ENCODE measurements at places on chromosomes 16 and 17.

- DNase-seq, result no peak
Observed at GRCh38 chr17:3689262-3690093, 6.5 kb downstream of the P2RX5 start.

DNA sequence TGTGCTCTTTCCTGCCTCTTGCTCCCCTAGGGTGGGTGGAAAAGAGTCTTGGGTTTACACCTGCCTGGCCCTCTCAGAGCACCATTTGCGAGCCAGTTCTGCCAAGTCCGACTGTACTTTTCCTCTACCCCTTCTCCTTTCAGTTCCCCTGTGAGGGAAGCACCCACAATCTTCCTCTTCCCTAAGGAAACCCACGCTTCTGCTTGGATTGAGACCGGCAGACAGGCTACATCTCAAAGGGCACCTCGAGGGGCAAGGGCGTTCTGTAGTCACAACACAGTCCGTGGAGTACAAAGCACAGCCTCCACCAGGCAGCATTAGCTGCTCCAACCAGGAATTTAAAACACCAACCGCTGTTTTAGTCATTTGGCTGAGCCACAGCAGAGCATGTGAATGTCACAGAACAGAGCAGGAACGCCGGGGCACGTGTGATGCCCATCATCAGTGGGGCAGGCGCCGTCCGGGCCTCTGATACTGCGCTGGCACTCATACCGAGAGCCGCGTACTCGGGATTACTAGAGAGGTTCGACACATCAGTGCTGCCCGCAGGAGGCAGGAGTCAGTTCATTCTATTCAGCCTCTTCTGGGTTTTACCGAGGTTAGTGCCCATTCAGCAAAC lies 13.7 kb upstream of the MNT start:
- DNase-seq, result no peak

- DNase-seq, result peak; percentile 78
Observed at GRCh38 chr17:41695954-41696757, 7.5 kb downstream of the EIF1 start.

- DNase-seq, result no peak
Observed at GRCh38 chr17:4896332-4897197, 2.8 kb upstream of the C17orf107 start.

DNA sequence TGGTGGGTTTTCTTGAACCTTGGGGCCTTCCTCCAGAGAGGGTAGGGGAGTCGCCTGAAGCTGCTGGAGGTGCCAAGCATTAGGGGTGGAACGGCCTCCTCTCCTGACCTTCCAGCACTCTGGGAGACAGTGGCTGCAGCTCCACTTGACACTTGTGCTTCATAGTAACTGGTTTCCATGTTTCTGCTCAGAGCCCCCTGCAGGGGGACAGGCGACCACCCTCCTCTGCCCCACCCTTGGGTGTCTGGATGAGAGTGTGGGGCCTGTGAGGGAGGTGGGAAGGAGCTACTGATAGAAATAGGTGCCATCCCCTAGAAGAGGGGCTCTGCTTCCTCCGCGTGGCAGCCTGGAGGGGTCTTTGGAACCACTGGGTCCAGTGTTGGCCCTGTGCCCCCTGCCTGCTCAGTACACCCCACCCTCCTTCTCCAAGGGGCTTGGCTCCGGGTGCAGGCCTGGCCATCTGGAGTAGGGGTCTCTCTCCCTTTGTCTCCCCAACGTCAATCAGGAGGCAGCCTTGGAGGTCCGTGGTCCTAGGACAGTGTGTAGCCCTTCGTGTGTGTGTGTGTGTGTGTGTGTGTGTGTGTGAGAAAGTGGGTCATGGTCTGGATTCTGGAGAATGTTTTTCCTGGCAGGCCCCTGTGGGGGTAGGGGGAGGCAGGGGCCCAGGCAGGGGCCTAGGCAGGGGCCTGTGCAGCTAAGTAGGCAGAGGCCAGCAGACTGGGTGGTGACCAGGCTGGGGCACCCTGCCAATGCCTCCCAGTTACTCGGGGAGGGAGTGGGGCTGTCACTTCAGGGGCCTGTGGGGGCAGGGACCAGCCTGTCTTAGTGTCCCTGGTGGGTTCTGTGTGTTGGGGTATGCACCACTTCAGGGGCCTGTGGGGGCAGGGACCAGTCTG lies 4.9 kb downstream of the LASP1 start:
- DNase-seq, result peak; percentile 39

- DNase-seq, result peak; percentile 60
Observed at GRCh38 chr16:1678500-1679098, 520 bp downstream of the JPT2 start.

GRCh38 chr17:32910769-32911168 lies 17.2 kb upstream of the TMEM98 start:
- DNase-seq, result no peak

- DNase-seq, result peak; percentile 97
Observed at GRCh38 chr17:19728084-19728495, 11.7 kb upstream of the SLC47A2 start.

Measured in thyroid gland (tissue), 4 donors.